ENCODE measurements at places on chromosomes 1 and 21.

GRCh38 chr1:230568008-230568407 is 74.3 kb upstream of the COG2 start:
- no peak for DNase-seq

GRCh38 chr21:46054451-46054881 is 43.4 kb upstream of the COL6A2 start:
- DNase-seq: peak; percentile 49

DNA sequence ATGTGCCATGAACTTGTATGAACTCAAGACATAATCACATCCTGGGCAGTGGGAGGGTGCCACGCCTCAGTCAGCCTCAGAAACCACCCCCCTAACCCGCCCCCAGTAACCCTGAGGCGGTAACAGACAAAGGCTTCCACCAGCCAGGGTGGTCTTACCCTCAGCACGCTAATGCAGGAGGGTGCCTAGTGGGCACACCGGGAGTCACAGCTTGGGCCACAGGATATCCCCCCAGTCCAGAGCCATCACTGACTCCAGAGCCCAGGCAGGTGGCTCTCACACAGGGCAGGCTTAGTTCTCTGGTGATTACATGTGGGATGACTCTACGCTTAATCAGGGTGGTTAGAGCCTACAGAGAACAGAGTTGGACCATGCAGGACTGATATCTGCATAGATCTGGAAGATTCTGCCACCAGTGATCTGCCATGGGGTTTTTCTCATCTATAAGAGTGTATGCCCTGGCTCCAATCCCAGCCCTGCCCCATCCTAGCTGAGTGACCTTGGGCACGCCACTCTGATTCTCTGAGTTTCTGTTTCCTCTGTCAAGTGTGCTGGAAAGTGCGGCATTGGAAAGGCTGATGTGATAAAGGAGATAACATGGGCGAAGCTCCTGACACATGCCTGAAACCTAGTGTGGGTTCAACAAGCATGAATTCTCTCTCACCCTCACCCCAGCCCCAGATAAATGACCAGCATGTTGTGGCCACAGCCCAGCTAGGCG is 27.3 kb downstream of the OPTC start:
- DNase-seq: no peak

- DNase-seq: no peak
These were observed 39.7 kb upstream of the EXO1 start for GRCh38 chr1:241808265-241808664.

DNA sequence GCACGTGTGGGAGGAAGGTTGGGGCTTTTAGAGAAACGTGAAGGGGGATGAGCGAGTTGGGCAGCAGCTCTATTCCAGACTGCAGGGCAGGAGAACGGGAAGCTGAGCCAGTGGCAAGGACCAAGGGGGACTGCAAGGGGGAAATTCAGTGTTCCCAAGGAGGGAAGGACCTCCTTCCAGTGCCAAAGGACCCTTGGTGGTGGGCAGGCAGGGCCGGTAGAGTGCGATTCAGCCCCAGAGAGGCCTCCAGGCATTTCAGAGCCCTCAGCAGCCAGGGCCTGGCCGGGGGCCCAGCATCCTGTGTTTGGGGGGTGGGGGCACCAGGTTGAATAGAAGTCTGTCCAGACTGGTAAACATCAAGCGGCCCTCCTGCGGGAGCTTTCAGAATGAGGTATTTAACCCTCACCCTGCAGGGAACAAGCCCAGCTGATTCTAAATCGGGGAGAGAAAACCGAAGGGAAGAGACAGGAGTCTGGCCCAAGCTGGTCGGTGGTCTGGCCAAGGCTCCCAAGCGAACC is 2.3 kb downstream of the COL9A2 start:
- peak; percentile 66 for DNase-seq

- DNase-seq: no peak
These were observed 166.8 kb downstream of the HIVEP3 start for GRCh38 chr1:41751804-41752513.

DNA sequence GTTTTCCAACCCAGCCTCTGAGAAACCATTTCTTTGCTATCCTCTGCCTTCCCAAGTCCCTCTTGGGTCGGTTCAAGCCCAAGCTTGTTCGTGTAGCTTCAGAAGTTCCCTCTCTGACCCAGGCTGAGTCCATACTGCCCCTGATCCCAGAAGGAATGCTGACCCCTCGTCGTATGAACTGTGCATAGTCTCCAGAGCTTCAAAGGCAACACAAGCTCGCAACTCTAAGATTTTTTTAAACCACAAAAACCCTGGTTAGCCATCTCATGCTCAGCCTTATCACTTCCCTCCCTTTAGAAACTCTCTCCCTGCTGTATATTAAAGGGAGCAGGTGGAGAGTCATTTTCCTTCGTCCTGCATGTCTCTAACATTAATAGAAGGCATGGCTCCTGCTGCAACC is 23.8 kb downstream of the EIF2D start:
- no peak for DNase-seq

DNA sequence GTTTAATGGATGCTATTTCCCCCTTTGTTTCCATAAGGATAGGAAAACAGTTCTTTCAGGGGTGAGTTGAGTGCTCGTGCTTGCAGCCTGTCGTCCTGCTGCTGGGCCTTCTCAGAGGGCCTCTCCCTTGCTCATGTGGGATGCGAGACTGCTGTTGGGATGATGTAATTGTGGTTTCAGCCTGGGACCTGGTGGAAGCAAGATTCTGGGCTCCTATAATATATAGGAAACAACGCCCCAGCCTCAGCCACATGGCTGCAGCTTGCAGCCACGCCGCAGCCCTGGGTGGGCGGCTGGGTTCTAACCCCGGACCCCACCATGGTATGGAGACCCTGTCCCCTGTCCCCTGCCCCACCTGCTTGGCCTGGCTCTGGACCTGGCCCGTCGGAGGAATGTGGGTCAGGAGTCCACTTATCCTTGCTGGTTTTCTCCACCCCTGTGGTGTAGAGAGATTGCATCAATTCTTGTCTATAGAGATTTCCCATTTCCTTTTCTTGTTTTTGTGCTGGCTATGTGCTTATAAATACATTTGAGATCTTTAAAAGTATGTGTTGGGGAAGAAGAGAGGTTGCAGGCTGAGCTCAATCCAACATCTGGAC is 357.8 kb downstream of the SIPA1L2 start:
- DNase-seq: peak; percentile 68

- no peak for DNase-seq
These were observed 16.6 kb downstream of the STX12 start for GRCh38 chr1:27789540-27790041.

Data from femur (tissue), 1 donor.